Stimulated activated CD8-positive, alpha-beta memory T cell treated with anti-CD3 and anti-CD28 coated beads, Interleukin-2, amount 100 ng/mL, for 1 hour (primary cell): ENCODE measurements at places on chromosomes 2 and 18.

GRCh38 chr2:241109210-241110088, 7.4 kb upstream of the MTERF4 start:
- no peak for DNase-seq

DNA sequence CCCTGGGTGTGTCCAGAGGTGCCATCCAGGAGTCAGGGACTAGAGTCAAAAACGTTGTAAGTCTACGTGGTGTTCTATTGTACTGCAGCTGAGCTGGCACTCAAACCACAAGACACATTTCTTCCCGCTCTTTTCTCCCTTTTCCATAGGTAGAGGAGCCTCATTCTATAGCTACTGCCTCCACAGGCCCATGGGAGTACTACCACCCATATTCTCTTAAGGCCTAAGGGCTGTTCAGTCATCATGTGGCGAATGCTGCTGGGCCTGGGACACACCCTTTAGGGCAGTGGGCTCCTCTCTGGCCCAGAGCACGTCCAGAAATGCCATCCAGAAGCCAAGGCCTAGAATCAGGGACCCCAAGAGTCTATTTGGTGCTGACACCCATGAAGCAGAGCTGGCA, 1271.7 kb downstream of the CNTNAP5 start:
- no peak for DNase-seq

DNA sequence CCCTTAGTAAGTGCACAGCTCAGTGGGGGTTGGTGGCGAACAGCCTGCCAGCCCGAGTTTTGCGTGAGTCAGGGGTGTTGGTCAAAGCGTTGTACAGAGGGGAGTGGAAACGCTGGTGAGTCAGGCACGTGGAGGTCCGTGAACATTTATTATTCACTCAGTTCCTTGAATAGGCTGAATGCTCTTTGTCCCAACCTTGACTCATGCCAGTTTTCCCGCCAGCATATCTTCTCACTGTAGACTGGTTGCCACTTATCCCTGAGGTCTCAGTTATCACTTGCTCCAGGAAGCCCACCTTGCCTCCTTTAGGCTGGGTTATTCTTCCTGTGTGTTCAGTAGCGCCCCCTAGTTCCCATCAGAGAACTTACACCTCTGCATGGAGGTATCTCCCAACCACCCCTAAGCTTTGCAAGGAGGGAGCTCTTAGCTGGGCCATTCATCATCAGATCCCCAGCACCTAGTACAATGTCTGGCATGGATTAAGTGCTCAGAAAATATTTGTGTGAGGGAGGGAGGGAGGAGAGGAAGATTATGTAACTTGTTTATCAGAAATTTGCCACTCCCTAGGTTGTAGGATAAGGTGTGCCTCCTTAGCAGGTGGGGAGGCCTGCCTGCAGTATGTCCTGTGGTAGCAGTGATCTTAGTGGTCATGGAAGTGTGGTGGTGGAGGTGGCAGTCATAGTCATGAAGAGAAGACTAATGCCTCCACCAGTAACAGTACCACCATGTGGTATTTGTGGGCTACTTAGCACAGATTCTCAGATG, 72.1 kb downstream of the CABLES1 start:
- no peak for DNase-seq

- no peak for DNase-seq
These were observed 43.6 kb downstream of the TSPYL6 start for GRCh38 chr2:54212456-54212855.

DNA sequence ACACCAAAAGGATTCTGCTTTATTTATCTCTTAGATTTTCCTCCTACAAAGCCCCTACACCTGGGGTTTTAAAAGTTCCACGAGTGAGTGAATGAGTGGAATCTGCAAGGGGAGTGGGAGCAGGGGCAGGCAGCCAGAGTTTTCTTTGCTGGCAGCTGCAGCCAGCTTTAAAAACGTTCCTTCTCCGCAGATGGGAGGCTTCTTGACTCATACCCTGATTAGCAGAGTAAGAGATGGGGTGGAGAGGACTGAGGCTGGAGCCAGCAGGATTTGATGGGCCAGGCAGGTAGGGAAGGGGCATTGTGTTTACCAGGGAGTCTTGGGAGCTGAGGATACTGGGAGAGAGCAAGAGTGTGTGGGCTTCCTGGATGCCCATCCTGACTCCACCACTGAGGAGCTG, 99.6 kb upstream of the TNP1 start:
- no peak for DNase-seq

GRCh38 chr2:11651856-11652548, 18.0 kb downstream of the NTSR2 start:
- no peak for DNase-seq

DNA sequence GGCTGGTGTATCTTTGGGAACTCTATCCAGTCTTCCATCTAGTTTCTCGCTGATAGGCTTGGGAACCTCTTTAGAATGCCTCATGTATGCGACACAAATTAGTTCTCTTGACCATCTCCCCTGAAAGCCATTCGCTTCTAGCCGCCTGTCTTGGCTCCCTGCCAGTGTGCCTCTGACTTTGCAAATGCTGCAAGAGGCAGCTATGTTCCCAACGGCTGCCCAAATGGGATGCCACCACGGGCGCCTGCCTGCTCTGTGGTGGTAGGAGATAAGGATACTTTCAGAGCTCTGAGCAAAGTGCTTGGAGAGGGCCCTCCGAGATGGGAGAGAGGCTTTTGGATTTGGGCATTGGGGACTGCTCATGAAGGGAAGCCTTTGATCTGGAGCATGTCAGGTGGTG, 77.7 kb upstream of the IGFBP5 start:
- DNase-seq: no peak

GRCh38 chr2:238053191-238053776, 7.5 kb upstream of the SCLY start:
- no peak for DNase-seq

- DNase-seq: no peak
These were observed 705.4 kb upstream of the RAB6C start for GRCh38 chr2:129274038-129274415.

GRCh38 chr2:96945014-96945413, 41.4 kb downstream of the FAM178B start:
- no peak for DNase-seq

- no peak for DNase-seq
These were observed 155.8 kb upstream of the RND3 start for GRCh38 chr2:150643114-150643725.

DNA sequence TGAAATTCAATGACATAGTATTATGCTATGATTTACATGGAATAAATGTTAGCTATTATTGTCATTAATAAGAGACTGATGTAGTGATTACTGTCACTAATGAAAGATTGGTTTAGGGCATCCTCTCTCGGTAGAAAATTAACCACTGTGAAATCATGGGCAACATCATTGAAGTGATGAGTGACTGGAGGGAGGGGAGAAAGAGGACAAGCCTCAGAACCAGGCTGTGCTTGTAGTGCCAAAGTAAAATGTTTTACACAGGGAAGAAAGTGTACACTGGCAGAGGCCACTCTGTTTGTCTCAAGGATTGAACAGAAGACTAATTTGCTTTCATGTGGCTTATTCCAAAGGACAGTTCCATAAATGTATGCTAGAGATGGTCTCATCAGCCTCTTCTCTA, 456.2 kb upstream of the TCF4 start:
- no peak for DNase-seq

- DNase-seq: no peak
These were observed 1341.8 kb upstream of the NXPH2 start for GRCh38 chr2:140122001-140122400.

DNA sequence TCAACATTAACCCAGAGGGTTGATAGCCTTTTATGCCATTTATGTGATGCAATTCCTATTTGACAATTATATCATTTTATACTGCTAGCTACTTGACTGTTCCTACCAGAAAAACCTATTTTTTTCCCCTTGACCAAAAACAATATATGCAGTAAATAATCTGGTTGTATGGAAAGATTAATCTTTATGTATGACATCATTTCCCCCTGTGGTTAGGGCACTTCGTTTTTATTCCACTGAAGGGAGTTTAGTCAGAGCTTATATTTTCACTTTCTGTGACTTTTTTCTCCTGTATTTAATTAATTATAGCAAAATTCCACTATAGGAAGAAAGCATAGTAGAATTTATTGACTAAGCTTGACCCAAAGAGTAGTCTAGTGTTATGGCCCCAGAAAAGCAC, 107.6 kb downstream of the HAUS1 start:
- DNase-seq: no peak

GRCh38 chr2:106187273-106187891, 6.7 kb downstream of the UXS1 start:
- no peak for DNase-seq

DNA sequence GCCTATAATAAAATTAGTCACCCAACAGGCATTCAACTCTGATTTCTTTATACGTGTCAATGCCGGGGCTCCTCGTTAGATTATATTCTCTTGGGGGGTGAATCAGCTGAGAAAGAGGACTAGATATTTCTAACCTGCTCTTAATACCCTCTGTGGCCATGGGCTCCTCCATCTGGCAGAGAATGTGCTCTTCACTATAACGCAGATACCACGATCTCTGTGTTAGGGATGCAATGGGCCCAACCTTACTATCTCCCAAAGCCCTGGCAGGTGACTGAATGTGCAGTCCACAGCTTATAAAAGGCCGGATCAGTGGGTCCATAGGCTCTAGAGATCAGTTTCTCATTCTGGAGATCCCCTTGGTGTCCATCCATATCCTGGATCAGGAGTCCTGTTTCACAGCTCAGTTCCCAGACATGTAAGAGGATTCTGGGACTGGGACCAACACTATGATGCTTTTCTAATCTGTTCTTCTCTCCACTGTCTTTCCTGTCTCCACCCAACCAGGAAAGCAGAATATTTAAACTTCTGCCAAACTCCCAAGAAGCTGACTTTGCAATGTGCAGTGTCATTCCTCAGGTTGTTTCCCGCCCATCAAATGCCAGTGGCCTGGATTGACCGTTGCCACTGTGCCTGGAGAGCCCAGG, 71.4 kb upstream of the CELF4 start:
- no peak for DNase-seq

GRCh38 chr2:97907369-97908100, 88.2 kb downstream of the TMEM131 start:
- DNase-seq: no peak

- DNase-seq: no peak
These were observed at the start of gene GAD1 for GRCh38 chr2:170816504-170817092. GAD1 (plus strand) TSS chr2:170816887; CDS start chr2:170818592, 1,705 bp downstream.

GRCh38 chr2:136000502-136000901, 15.1 kb upstream of the DARS1 start:
- no peak for DNase-seq

GRCh38 chr2:229610872-229611271, 103.5 kb downstream of the DNER start:
- DNase-seq: no peak

GRCh38 chr2:104703669-104704068, 150.2 kb upstream of the POU3F3 start:
- no peak for DNase-seq

DNA sequence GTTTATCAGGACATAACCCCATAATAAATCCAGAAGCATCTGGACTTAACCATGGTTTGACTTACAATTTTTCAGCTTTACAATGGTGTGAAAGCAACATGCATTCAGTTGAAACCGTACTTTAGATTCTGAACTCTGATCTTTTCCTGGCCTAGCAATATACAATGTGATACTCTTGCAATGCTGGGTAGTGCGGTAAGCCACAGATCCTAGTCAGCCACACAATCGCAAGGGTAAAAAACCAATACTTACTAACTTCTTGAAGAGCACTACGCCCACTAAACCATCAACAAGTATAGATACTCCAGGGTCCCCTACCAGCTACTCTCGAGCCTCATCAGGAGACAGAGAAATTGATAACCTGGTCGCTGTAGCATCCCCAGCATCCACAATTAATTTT, 71.0 kb upstream of the CCDC150 start:
- DNase-seq: no peak

- no peak for DNase-seq
These were observed 41.2 kb downstream of the RPL37A start for GRCh38 chr2:216539791-216540241.

GRCh38 chr18:48840491-48840877, 110.3 kb downstream of the SMAD7 start:
- no peak for DNase-seq

GRCh38 chr2:120956486-120957156, 221.0 kb downstream of the GLI2 start:
- no peak for DNase-seq

- no peak for DNase-seq
These were observed 108.3 kb downstream of the NFATC1 start for GRCh38 chr18:79504034-79504433.

- DNase-seq: no peak
These were observed 38.4 kb downstream of the GALNT1 start for GRCh38 chr18:35619941-35620340.

- DNase-seq: no peak
These were observed 315.2 kb upstream of the ZEB2 start for GRCh38 chr2:144834998-144835633.

DNA sequence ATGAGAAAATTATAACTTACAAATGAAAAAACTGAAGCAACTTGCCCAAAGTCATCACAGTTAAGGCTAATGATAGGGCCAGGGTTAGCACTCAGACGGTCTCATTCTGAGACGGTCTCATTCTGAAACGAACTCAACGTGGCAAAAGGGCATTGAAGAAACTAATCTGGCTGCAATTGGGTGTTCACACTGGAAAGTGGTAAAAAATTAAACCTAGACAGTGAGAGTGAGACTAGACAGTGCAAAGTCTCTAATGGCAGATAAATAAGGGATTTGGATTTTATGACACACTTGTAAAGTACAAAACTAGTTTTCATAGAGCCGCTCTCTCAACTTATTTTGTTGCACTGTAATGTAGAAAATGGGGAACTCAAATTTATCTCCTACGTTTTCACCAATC, 9.2 kb downstream of the LRPPRC start:
- no peak for DNase-seq

GRCh38 chr2:74862020-74862964, 28.4 kb downstream of the HK2 start:
- no peak for DNase-seq

GRCh38 chr18:289026-289425, 21.2 kb upstream of the THOC1 start:
- DNase-seq: no peak

GRCh38 chr2:104088745-104089144, 765.2 kb upstream of the POU3F3 start:
- DNase-seq: no peak

DNA sequence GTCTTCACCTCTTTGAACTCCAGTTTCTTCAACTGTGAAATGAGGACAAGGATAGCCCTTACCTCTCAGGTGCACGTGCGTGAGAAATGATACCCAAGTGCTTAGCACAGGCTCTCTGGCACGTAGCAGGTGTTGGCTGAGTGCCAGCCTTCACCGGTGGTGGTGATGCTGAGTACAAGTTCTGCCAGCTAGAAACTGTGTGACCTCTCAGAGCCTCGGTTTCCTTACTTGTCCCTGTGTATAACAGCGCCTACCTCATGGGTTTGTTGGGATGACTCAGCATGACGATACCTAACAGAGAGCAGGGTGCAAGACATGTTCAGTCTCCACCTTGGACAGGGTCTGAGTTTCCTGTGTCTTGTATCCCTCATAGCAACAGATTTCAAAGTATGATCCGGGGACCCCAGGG, 205.1 kb downstream of the TNS1 start:
- no peak for DNase-seq

- no peak for DNase-seq
These were observed 341.6 kb downstream of the RIT2 start for GRCh38 chr18:42773870-42774269.

- DNase-seq: no peak
These were observed 65.3 kb downstream of the REEP1 start for GRCh38 chr2:86272111-86272510.

GRCh38 chr2:143828763-143829537, 691.0 kb downstream of the ZEB2 start:
- no peak for DNase-seq

- DNase-seq: no peak
These were observed 8.7 kb downstream of the TMEM182 start for GRCh38 chr2:102770506-102770905.
